ENCODE measurements at places on chromosomes 7 and 10. TPM values are rescaled to one million over a fixed set of nuclear protein-coding genes. Genes with fewer than 3 reads are reported as not detected.

DNA sequence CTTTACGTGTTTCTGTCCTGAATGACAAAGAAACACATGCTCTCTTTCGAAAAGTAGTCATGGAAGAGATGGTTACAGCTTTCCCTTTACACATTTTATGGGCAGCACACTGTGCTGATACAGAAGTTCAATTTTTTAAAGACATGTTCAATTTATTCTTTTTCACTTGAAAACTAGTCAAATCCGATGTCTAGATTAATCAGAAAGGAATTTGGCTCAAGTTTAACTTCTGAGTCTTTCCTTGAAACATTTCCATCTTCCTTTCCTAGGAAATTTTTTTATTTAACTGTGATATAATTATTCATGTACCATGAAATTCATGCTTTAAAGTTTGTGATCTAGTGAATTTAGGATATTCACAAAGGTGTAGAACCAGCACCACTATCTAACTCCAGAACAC, 360.1 kb downstream of the TNS3 start:
- no peak for DNase-seq

- DNase-seq: no peak
Measured at GRCh38 chr10:118569241-118569881, 26.1 kb downstream of the PRLHR start.

VAX1 gene
- not detected for total RNA-seq

DNA sequence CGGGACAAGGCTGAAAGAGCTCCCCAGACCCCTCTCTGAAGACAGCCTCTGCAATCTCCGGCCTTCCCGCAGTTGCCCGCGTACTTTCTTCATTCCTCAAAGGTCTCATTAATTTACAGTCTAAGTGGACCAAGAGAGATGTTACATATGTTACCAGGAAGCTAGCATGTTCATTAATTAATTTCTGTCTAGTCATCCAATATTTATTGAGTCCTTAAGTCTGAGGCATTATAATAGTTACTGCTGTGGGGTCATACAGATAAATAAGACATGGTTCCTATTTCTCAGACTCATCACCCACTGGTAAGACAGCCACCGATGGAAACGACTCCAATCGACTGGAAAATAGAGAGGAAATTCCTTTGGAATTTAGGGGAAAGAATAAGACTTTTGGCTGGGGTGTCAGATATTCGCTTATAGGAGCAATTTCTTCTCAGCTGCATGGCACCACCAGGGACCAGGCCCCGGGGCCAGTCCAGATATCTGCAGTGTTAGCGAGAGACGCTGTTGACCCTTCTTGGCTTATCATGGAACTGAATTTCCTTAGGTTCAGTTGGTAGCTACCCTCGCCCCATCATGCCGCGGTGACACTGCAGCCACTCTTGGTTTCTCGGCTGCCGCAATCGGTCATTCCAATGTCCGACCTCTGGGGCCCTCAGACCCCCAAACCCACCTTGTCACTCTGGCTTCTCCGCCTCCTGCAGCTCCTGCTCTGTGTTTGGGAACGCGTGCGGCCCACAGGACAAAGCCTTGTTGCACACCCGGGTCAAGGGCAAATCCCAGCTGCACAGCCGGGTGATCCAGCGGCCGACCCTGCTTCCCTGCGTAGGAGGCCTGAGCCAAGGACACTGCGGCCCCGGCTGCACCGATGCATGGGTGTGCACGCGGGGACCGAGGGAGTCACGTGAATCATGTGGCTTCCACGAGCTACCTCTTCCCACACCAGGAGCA, 383.2 kb downstream of the DNAJB6 start:
- no peak for DNase-seq

ASB10 gene
- total RNA-seq: not detected

- no peak for DNase-seq
Measured at GRCh38 chr10:76009531-76009930, 578.1 kb downstream of the LRMDA start.

GRCh38 chr7:6636741-6637543, at the start of gene ZNF316:
Gene ZNF316 (plus strand): TSS chr7:6637318. CDS start chr7:6642410, 5,092 bp downstream.
- DNase-seq: no peak

DNA sequence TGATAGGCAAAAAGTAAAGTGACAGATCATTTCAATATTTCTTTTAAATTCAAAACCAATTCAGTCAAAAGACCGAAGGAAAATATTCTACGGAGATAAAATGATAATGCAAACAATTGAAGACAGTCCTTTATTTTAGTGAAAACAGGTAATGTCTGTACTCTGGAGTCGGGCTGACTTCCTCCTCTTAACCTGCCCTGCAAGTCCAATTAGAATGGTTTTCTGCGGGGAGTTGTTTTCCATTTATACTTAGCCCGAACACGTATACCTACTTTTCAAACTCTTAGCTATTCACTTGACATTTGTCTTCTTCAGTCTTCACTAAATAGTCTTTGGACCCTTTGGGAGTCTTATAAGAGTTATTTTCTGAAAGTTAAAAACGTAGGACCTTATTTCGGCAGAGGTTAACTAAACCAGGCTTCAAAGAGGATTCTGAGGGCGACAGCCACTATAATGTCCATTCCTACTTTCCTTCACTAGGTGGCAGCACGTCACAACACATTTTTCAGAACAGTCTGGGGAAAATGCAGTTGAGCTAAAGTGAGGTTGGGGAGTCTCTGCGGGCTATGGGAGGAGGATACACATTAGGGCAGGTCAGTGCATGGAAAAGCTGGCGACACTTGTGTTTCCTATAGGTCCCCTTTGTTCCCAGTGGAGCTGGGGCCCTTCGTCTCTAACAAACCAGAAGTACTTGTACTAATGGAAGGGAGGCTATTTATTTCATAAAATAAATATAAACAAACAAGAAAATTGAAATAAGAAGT, 472.0 kb downstream of the KCNMA1 start:
- DNase-seq: no peak

DNA sequence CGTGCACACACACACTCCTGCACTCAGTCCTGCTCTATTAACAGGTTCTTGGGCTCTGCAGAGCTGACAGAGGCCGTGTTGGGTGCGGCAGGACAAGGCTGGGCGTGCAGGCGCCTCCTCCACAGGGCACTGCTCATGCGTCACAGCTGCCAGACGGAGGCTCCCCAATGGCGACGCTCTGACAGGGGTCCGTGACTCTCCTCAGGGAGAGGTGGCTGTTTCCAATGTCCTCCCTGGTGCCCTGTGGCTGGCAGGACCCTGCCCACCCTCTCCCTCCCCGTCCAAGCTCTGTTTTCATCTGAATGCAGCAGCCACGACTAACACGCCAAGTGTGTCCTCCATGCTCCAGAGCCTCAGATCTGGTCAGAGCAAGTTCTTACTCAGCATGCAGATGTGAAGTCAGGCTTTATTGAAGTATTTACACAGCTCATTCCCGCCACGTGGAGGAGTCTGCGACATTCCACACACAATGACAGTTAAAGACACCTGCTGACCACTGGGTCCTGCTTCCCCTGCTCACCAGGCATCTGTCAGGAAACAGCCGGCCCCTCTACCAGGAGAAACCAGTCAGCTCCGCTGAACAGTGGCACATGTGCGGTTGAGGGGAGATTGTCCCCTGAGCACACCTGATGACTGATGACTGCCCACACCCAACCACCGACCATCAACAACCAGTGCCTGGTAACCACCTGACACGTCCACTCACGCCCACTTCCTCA, 116.7 kb downstream of the VIPR2 start:
- no peak for DNase-seq

- DNase-seq: no peak
Measured at GRCh38 chr7:27922907-27923641, 183.1 kb downstream of the TAX1BP1 start.

DNA sequence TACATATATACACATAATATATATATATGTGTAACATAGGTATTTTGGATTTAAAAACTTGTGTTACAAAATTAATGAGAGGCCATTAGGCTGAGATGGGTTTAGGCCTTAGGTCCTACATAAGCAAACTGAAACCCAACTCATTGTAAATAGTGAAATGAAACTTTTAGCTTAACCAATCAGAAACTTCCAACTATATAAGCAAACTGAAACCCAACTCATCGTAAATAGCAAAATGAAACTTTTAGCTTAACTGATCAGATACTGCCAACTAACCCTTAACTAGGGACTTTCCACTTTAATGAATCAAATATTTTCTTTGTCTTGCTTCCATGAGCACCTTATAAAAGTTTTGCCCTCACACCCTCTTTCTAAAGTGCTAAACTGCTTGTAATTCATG, 17.3 kb upstream of the SAMD9L start:
- DNase-seq: no peak

GRCh38 chr10:22606164-22606614, 108.2 kb downstream of the PIP4K2A start:
- no peak for DNase-seq

DNA sequence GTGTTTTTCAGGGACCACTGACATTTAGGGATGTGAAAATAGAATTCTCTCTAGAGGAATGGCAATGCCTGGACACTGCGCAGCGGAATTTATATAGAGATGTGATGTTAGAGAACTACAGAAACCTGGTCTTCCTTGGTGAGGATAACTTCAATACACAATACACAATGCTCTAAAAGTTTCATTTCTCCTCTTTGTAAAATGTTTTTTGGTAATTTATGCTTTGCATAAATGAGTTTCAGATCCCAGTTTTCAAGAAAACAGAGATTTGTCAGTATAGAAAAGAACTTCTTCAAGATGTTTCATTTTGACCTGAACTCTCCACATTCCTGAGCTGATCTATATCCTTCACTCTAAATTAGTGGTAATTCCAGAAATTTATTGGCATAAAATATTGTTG, 14.2 kb downstream of the ZNF92 start:
- no peak for DNase-seq

Data from omental fat pad (tissue), 4 donors.